ENCODE measurements at places on chromosomes 16 and 17. TPM values are rescaled to one million over a fixed set of nuclear protein-coding genes. Genes with fewer than 3 reads are reported as not detected.

DNA sequence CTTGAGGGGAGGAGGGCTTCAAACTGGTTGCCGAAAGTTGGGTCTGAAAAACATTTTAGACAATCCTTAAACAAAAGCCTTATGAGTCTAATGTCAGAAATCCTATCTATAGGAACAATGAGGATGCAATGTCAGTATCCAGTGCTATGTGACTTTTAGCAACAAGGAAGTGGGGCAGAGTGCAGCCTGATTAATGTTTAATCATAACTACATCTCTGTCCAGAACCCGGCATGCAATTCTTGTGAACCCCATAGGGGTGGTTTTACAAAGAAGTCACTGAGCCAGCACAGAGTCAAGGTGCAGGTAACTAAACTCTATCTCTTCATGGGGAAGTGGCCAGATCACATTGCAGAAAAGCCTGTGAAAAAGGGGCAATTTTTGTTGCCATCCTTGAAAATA, 267.5 kb downstream of the HS3ST4 start:
- no peak for DNase-seq

DNA sequence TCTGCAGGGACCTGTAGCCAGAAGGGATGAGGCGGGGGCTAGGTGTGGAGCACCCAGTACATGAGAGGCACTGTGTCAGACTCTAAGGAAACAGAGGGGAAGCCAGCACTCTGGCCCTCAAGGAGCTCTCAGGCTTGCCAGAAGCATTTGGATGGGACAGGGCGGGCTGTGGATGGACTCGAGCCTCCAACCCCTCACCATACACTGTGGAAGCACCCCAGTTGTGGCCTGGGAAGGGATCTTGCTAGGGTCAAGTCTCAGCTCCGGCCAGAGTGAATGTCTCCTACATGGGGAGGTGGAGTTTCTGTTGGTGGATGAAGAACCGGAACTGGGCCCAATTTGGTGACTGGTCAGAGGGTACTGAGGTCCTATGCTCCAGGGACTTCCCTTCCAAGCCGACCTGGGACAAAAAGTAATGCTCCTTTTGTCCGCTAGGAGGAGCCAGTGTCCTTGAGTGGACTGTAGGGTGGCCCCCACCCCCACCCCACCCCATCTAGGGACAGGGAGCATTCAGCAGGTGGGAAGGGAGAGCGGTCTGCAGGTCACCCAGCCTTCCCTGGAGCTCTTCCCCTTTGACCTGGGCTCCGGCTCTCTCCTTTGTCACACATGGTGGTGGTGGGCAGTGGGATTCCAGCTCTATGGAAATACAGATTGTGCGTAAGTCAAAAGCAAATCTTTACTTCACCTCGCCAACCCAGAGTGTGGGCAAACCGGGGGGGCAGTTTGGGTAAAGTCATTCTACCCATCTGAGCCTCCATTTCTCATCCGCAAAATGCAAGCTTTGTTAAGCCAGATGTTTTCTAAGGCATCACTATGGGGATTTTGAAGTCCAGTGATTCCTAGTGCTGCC, 20.4 kb upstream of the PHB1 start:
- peak; percentile 43 for DNase-seq

DNA sequence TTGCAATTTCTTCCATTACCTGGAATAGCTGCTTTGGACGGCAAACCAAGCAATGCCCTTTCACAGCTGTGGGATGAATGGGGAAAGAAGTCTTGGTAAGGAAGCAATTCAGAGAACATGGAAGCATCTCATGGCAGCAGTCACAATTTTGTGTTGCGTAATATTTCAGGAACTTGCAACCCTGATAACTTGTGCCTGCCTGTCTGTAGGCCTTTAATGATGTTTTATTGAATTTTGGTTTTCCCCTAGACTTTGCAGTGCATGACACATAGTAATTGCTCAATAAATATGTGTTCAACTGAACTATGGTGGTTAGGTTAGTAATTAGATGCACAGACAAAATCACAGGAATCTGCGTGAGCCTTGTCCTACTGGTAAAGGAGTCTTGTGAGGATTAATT, 439.5 kb downstream of the WWOX start:
- DNase-seq, result no peak

DNA sequence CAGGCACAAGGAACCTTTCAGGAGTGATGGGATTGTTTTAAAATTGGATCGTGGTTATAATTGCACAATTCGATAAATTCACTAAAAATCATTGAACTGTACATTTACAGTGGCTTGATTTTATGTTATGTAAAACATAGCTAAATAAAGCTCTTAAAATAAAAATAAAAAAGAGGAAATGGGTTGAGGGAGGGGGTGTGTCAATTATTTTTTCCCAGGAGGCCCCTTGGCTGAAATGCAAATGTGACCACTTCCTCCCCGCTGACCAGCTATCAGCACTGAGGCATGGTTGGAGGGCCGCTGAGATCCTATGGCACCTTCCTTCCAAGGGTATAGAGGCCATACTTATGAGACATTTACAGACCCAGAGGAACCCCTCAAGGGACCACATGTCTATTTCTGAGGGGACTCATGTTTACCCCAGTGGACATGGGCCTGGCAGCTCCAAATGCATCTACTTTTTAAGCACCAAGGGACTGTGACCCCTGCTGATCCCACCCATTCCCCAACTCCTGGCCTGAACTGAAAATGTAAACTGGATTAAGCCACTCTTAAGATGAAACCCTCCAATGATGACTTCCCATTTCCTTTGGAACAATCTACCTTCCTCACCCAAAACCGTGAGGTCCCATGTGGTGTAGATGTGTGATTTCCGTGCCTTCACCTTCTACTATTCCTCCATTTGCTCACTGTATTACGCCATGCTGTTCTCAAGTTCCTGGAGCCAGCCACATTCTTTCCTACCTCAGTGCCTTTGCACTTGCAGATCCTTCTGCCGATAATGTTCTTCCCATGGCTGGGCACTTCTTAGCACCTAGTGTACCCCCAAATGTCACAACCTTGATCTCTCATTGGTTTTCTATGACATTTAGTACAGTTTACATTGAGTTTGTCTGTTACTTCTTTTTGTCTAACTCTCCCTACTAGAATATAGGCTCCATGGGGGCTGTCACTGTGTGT, 2.8 kb upstream of the IL21R start:
- DNase-seq, result no peak

- DNase-seq, result peak; percentile 42
Measured at GRCh38 chr17:31008374-31009041, 37.7 kb downstream of the RNF135 start.

DNA sequence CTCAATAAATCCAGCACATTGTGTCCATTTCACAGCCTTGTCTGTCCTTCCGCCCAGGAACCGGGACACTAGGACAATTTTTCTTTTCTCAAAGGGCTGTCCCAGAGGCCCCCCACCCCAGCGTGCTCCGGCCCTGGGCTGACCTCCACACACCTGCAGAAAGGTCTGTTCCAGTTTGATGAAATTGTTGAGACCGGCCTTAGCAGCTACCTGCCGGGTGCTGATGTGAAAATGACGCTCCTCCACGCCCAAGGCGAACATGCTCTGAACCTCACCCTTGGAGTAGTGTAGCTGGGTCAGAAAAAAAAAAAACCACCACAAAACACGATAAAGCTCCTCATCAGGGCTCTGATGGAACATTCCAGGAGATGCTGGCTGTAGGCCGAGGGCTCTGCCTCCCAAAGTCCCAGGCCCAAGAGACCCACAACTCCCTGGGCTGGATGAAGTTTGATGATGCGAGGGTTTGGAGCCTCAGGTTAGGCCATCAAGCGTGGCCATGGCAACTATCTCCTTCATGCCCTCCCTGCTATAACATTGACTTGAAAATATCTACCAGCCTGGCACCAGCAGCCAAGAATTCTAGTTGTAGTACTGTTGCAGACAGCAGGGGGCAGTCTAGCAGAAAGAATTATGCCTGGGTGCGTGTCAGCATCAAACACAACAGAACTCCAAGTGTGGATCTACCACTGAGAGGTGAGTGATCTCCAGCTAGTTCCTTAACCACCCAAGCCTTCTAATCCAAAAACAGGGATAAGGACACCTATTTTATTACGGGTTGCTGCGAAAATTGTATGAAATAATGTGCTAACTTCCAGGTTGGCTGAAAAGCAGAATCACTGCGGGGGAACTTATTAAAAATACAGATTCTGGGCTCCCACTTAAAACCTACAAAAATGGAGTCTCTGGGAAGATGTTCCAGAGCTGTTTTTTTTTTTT, 62.1 kb downstream of the RMI2 start:
- no peak for DNase-seq

TMEM95 gene
- total RNA-seq, result not detected

RPL23 gene
- 827 TPM for total RNA-seq

Data from heart right ventricle (tissue), 16 donors.